ENCODE measurements at places on chromosomes 7 and 10.

DNA sequence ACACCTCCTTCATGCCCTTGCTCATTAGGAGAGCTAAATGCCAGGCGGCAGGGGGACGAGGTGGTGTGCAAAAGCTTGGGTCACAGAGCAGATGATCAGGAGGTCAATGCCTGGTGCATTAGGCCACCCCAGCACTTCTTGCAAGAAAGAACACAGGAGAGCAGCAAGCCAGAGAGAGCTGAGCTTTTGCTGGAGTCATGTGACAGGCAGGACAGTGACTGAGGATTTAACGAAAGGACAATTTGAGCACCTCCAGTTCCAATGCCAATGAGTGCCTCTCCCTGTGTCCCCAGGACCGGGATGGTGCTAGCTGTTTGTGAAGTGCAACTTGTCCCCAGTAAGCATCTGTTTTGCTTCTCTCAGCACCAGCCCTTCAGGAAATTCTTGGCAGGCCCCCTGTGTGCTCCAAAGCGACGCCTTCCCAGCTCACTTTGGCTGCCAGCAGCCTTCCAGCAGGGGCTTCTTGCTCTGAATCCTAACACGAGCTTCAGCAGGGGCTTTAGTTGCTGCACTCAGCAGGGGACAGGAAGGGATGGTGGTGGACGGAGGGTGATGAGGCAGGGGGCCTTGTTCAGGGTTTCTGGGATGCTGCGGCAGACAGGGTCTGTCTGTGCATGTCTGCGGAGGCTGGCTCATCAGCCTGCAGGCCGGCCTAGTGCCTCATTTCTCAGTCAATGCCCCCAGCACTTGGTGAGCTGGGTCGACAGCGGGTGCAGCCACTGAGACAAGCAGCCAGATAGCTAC is 368.1 kb downstream of the RPS24 start:
- no peak for DNase-seq

DNA sequence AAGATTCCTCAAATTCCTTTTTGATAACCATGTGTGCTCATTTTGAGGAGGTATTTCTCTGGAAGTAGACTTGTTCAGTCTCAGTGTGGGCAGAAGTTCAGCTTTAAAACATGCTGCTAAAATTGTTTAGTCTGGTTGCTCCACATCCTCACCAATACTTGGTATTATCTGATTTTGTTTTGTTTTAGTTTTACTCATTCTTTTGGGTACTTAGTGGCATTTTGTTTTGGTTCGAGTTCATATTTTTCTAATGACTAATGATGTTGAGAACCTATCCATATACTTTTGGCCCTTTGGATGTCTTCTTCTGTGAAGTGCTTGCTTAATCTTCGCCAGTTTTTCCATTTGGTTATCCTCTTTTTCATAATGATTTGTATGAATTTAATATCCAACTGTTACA is 694.2 kb upstream of the FZD8 start:
- no peak for DNase-seq

DNA sequence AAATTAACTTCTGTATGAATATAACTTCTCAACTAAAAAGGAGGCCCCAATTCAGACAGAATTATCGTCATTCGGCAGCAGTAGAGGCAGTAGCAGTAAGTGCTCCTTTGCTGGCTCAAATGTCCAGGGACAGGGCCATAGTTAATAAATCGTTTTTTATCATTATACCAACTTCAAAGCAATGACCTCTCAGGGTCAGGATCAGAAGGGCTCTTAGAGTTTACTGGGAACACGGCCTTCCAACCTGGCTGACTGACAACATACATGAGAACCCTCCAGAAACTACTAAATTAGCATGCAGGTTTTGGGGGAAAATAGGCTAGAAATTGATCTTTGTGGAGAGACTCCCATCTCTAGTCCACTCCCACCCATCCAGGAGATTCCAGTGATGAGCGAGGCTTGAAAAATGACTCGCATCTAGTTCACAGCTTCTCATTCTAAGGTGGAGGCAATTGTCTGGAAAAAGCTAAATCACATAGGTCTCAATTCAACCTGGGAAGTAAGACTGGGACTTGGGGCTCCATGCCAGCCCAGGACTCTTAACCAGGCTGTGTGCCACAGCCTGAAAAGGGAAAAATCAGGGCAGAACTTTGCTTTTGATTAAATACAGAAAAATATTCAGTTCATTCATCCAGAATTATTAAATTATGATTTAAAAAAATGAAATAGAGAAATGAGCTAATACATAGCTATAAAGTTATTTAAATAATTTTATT is 84.6 kb downstream of the ABLIM1 start:
- DNase-seq, result no peak

DNA sequence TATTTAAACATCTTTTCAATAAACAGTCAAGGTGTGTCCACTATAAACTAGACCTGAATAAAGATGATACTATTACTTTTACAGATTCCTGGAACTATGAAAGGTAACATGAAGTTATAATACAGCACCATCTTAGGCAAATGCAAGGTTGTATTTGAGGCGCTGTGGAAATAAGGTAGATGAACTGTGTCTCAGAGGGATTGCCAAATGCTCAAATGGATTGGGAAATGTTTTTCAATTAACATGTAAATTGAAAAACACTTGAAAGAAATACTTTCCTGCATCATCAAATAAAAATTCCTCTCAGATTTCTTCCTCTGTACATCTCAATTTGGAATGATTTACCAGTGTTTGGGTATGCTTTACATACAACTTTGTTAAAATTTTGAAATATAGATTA is 139.4 kb downstream of the DKK1 start:
- DNase-seq, result no peak

DNA sequence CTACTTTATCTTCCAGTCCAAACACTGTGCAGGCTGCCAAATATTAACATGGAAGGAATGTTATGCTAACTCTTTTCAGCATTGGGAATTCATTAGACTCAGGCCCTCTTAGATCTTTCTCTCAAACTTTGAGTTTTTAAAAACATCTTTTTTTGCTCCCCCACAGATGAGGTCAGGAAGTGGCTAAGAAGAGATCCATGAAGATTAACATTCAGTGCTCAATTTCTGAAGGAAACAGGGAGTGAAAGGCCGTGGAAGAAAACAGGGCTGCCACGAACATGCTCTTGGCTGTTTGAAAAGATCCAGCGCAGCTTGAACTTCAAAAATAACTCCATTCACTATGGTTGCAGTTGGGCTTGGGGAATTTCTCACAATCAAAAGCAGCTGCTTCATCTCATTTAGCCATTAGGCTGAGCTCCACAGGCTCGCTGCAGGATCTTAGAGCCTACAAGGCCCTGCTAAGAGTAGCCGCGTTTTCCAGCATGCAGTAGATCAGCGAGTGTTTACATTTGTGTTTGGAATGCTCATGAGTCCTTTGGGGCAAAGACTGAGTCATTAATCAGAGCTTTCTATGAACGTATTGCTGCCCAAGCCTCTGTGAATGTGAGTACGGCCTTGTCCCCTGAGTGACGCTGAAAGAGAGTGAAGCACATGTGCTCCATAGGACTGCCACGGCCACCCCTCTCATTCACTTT is 41.2 kb upstream of the TNS3 start:
- no peak for DNase-seq

DNA sequence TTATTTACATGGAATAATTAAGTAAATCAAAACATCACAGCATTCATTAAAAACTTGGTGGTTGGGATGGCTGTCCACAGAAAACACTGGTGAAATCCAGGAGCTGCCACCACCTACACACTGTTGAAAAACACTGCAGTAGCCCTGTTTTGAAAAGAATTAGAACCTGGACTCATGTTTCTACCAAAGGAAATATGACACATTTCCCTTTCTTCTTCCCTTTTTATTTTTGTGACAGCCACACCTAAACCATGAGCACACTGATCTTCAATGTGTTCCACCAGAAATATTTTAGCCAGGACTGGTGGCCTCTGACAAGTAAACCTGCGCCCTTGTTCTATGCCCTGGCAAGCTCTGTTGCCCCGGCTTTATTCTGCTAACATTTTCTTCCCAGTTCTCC is 3.3 kb downstream of the TMEM140 start:
- DNase-seq, result no peak

- no peak for DNase-seq
These were observed 64.6 kb upstream of the COL13A1 start for GRCh38 chr10:69736886-69737641.

DNA sequence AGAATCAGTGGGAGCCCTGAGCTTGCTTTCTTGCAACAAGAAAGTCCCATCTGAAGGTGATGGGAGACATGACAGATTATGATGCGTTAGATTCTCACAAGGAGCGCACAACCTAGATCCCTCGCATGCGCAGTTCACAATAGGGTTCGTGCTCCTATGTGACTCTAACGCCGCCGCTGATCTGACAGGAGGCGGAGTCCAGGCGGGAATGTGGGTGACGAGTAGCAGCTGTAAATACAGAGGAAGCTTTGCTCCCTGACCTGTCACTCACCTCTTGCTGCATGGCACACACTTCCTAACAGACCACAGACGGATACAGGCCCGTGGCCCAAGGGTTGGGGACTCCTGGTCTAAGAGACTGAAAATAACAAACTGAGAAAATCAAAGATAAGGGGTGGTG is 1163.4 kb upstream of the AUTS2 start:
- DNase-seq, result no peak

GRCh38 chr7:133698127-133698526 is 429.0 kb upstream of the LRGUK start:
- DNase-seq, result no peak

DNA sequence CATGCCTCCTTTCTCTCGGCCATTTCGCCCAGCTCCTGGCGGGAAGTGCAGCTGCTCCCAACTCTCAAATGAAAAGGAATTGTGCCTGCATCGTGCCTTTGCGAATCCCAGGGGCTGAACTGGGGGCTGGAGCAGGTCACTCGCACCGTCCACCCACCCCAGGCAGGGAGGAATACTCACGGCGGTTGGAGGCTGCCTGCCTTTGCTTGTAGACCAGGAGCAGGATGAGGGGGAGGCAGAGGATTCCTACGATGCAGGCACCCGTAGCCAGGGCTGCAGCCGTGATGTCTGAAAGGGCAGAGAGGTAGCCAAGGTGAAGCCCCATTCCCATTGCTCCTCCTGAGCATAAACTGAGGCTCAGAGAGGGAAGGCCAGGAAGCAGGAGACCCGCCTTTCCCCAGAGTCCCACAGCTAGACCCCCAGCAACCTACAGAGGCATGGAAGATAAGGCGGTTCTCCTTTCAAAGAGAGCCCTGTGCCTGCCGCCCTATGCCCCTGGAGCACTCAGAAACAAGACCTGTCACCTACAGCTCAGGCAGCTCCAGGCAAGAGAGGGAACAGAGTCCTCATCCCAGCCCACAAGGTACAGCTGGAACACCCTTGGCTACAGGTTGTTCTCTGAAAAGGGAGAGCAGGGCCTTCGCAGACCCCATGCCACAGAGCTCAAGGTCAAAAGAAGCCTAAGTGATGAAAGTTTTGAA is 18.0 kb downstream of the VSIR start:
- no peak for DNase-seq

DNA sequence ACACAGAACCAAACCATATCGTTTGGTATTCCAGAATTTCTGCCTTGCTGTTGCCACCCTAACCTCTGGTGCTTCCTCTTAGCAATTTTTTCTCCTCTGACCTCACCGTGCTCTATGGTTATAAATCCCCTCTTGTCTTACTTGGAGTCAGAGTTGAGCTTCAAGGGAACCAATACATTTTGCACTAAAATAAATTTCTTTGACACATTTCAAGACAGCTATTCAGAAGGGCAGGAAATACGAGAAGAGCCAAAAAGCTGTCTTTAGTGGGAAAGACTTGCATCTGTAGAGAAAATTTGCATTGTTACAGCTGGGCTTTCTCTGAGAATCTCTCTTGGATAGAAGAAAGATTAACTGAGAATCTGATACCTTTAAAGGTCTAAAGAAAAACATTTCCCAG is 14.5 kb upstream of the AKR1C2 start:
- DNase-seq, result no peak

DNA sequence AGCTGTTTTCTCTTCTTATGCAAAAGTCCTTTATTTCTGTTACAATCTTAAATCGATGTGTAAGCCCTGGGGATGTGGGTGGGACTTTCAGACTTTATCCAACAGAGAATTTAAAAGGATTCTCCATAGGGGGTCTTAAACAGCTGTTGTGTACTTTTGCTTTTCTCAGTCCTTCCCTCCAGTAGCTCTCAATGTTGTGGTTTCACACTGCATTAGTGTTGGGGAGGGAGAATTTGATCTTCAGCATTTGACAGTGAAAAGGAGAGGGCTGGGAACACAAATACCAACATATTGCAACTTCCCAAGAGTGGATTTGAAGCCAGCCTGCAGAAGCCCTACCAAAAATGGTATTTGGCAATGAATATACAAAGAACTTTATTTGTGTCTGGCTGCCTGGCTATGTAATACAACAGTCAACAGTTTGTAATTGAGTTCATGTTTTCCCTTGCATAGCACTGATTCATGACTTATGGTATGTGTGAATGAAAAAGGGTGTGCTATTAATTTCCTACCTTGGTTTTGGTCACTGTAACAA is 80.1 kb upstream of the CAPZA2 start:
- DNase-seq, result no peak

GRCh38 chr10:63256009-63256773 is 123.1 kb downstream of the NRBF2 start:
- no peak for DNase-seq
